Articular chondrocyte of knee joint (primary cell): ENCODE measurements at places on chromosomes 2 and 18. TPM values are rescaled to one million over a fixed set of nuclear protein-coding genes. Genes with fewer than 3 reads are reported as not detected.

Gene MOGAT1
- total RNA-seq = not detected in 2 replicates

Gene DAPL1
- 0.22 TPM in 1 of 2 replicates, not detected in the other for total RNA-seq

Gene ANKRD62
- not detected in 2 replicates for total RNA-seq

Gene TMEM178A
- 0.26 and 1.7 TPM in 2 replicates for total RNA-seq

Gene TNS1
- 102 and 125 TPM in 2 replicates for total RNA-seq

Gene SYT4
- not detected in 2 replicates for total RNA-seq

Gene SGPP2
- not detected in 2 replicates for total RNA-seq

Gene DSG1
- not detected in 2 replicates for total RNA-seq

Gene SIX3
- total RNA-seq = not detected in 2 replicates
